Diencephalon (tissue), 1 donor: ENCODE measurements at places on chromosomes 6 and 20. TPM values are rescaled to one million over a fixed set of nuclear protein-coding genes. Genes with fewer than 3 reads are reported as not detected.

Gene PRKN
- total RNA-seq, result 10.8 TPM

Gene NRN1
- 83.3 TPM for total RNA-seq

Gene LIN28B
- 4.2 TPM for total RNA-seq

Gene C4A
- 45.9 TPM for total RNA-seq

Gene AIG1
- 48.4 TPM for total RNA-seq

Gene MTG2
- total RNA-seq, result 13.6 TPM

Gene SS18L1
- total RNA-seq, result 75.9 TPM
